ENCODE measurements at places on chromosomes 2 and 18.

- peak; percentile 57 for DNase-seq
These were observed 41.5 kb downstream of the SCTR start for GRCh38 chr2:119482481-119483394.

DNA sequence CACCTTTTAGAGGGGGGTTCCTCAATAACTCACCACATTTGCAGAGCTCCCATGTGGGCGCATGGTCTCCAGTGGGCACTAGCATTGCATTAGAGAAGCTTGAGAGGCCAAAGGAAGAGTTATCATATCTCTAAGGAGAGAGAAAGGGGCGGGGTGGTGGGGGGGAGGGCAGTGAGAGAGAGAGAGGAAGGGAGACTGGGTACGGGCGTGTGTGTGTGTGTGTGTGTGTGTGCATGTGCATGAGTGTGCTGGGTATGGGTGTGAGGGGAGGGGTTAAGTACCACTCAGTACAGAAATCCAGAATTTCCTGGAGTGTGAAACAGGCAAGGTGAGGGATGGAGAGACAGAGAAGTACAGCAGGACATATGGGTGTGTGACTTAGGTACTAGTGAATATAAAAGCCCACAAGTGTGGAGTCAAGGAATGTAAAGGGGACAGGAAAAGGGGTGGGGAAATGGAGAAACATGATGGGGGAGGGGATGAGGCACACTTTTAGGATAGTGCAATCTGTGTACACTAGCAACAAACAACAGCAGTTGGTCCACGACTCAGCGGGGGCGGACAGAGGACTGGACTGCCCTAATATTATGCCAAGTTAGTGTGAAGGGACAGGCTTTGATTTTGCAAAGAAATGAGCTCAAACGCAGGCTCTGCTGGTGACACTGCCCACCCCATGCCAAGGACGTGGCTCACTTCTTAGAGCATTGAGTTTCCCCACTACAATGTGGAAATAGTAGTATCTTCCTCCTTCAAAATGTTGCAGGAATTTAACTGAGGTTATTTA is 91.3 kb downstream of the SPRED2 start:
- DNase-seq, result no peak

DNA sequence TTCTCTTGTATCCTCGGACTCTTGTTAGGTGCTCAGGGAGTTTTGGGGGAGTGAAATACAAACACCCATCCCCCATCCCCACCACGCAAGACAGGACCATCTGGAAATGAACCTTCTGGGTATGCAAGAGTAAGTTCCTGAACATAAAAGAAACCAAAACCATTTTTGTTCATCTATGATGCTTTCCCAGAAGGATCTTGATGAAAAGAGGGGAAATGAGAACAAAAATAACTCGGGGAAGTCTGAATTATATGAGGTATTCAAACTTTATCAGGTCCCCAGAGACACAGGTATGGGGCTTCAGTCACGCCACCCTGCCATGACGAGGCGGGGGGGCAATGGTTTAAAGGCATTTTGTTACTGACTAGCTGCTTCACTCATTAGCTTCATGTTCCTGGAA is 68.6 kb upstream of the DNMT3A start:
- DNase-seq, result no peak

DNA sequence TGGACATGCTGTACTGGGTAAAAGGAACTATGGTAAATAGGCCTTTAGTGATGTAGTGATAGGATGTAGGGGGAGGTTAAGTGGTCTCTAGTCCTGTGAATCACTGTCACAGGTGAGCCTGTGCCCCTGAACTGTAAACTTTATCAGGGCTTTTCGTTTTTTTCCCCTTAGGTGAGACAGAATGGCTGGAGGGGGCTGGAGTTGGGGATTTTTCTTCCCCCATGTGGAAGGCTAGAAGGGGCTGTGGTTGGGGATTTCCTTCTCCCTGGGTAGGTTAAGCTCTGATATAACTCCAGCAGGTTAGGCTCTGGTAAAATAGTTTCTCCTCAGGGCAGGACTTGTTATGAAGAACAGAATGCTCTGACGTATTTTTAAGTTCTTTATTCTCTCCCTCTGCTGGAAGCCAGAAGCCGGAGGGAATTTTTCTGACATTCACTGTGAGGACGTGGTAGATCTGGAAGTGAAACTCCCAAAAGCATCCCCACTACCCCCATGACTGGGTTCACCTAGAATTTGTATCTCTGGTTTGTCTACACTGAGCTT is 28.5 kb downstream of the PIKFYVE start:
- no peak for DNase-seq

- no peak for DNase-seq
These were observed 109.8 kb upstream of the ALK start for GRCh38 chr2:30031184-30031583.

DNA sequence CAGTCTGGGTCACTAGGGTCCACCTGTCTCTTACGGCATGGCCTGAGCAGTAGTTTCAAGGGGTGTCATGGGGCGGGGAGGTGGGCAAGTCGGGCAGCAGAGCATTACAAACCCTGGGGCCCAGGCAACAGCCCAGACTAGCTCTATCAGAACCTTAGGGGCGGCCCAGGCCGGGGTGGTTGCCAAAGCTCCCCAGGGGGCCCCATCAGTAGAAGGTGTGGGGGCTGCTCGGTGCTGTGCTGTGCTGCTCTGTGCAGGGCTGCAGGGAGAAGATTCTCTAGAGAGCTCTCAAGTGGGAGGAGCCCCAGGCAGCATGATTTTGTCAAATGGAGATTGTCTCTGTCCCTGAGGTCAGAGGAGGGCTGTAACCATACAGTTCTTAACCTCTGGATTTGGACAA is 36.4 kb upstream of the SLC14A1 start:
- no peak for DNase-seq

DNA sequence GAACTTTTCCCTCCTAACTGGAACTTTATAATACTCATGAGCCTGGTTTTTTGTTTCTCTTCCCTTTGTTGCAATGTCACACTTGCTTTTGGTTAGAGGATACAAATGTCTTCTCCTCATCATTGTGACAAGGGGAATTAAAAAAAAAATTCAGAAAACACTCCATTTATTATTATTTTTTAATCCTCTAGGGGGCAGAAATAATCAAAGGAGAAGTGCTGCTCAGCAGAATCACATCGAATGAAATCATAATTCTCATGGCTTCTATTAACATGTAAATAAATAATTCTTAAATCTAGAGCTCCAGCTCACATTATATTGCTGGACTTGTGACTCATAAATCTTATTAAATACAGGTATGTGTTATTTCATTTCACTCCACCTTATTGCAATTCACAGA is 273.8 kb downstream of the TRIB2 start:
- DNase-seq, result no peak

DNA sequence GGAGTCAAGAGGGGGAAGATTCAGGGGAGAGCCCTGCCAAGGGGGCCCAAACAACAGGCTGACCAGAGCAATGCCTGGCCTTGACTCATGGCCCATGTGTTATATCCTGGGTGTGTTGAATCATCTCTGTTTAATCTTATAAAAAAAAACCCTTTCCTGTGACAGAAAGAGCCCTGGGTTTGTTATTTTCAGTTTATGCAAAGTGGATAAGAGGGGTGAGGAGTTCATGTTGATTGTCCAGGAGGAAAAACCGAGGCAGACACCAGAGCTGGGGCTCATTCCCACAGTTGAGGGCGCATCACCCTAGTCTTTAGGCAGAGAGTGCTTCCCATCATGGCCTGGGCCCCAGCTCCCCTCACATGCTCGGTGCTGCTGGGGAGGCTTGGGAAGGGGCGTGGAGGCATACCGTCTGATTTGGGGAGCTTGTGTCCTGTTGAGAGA is 30.9 kb upstream of the IL37 start:
- DNase-seq, result no peak

DNA sequence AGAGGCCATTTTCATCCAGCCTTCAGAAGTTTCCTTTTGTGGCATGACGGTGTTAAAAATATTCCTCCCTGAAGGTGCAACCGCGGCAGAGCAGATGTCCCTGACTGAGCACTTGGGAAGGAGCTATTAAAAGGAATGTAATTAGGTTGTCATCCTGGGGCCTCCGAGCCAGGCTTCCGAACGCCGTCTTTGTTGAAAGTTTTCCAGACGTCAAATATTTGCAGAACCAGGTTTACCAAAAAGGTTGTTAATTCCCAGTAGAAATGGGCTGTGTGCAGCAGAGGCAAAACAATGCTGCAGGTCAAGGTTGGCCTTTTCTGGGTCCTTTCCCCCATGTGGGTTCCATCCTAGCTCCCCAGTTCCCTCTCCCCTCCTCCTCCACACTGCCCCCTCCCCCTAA is 110.0 kb upstream of the STPG4 start:
- DNase-seq, result no peak

DNA sequence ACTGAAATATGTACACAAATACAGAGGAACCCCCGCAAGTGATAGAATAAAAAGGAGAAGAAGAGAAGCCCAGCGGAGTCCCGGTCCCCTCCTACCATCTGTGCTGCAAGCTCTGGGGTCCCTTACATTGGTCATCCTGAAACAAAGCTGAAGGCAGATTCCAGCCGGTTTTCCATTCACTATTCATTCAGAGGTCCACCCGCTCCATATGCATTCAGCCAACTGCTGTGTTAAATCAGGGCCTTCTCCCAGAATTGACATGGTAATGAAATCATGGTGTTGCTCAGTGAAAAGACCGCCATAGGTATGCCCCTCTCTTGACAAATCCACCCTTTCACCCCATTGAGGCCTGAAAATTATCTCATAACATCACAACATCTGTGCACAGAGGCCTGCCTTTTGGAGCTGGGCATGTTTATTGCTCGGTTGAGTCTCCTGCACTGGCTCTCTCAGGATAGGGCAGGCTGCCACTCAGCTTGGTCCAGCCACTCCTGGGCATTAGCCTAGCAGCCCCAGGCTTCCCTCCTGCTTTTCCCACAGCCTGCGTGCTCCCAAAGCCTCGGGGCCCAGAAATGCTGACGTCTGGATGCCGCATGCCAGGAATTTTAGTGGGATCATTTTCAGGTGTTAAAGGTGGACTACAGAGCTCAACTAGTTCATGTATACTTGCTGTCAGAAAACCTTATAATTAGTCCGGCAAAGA is 39.3 kb upstream of the ID2 start:
- no peak for DNase-seq

DNA sequence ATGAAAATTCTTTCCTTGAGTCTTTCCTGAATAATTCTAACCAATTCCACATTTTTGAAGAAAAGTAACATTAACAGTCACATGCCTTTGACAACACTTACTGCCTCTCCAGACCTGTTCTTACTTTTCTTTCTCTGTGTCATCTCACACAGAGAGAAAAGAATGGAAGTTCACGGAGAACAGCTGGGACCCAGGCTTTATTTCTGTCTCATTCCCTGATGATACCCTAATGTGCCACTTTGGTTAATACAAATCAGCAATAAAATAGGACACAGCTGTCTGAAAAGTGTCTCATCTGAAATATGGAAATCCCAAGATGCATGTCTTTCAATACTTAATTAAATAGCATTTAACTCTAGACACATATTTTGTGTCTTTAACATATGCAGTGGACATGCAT is 42.1 kb upstream of the RAB27B start:
- no peak for DNase-seq

DNA sequence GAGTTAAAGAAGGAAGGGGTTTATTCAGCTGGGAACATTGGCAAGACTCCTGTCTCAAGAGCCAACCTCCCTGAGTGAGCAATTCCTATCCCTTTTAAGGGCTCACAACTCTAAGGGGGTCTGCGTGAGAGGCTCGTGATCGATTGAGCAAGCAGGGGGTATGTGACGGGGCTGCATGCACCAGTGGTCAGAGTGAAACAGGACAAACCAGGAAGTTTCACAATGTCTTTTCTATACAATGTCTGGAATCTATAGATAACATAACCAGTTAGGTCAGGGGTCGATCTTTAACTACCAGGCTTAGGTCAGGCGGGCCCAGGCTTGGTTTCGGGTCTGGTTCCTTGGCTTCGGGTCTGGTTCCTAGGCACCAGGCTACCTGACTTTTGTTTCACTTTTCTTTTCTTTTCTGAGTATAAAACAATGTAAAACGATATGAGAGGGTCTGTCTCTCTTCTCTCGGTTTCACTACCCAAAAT is 30.1 kb upstream of the LIPG start:
- DNase-seq, result no peak

DNA sequence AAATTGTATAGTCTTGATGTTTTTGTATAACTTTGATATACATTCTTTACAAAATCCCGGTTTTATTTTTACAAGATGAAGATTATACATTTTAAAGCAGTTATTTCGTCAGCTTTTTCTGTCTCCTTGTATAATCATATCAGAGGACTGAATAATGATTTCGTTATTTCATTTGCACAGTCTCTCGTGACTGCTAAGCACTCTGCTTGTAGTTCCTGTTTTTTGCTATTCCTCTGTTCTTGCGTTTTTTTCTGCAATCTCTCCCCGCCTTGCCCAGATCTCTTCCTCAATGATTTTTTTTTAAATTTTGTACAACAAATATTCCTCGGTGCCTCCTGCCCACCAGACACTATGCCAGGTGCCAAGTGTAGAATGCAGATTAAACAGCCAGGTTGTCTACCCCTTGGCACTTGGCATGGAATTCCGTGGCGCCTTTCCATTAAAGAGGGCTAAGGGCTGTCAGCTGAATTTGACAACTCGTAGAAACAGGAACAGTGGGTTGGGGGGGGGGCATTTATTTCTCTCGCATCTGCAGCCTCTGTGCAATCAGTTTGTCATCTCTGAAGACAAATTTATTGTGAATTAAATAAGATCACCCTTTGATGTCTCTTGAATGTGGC is 69.6 kb downstream of the KLHL29 start:
- no peak for DNase-seq

All from right forelimb (tissue), 1 donor.